Progenitor cell of endocrine pancreas (in vitro differentiated cells): ENCODE measurements at places on chromosomes 3 and 15.
A peak's percentile ranks its signal among the peaks of the same experiment; 100 is the strongest.

DNA sequence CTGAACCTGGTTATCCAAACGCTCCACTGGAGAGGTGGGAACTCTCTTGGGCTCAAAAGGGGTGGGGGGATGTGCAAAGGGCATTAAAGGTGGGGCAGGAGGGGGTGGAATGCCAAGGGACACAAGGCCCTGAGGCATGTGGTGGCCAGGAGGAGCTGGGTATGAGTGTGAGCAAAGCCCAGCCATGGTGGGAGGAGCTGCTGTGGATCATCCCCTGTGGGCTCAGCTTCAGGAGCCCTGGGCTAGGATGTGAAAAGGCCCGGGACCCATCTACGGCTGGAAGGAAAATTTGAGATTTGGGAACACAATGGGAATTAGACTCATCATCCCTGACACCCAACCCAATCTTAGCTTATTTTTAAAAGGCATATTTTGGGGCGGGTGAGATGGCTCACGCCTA, 33.3 kb downstream of the MGLL start:
- no peak for DNase-seq

GRCh38 chr15:74036271-74037170, 42.0 kb downstream of the PML start:
- peak; percentile 25 for DNase-seq

DNA sequence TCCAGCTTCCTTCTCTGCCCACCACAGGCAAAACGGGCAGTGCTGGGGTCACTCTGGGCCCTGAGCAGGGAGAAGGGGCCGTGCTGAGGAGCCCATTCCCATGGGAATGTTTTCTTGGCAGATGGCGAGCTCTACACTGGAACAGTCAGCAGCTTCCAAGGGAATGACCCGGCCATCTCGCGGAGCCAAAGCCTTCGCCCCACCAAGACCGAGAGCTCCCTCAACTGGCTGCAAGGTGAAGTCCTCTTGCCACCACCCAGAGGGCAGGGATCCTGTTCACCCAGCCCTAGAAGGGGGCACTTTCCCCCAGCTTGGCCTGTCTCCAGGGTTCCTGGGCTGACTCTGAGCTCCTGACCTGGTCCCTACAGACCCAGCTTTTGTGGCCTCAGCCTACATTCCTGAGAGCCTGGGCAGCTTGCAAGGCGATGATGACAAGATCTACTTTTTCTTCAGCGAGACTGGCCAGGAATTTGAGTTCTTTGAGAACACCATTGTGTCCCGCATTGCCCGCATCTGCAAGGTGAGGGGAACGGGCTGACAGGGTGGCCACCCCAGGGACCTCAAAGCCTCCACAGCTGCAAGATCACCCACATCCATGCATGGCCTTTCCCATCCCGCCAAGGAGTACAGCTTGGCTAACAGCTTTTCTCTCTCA, 12.4 kb downstream of the CIB1 start:
- peak; percentile 37 for DNase-seq

- DNase-seq, result no peak
Measured at GRCh38 chr3:177594096-177594495, 396.8 kb upstream of the TBL1XR1 start.

DNA sequence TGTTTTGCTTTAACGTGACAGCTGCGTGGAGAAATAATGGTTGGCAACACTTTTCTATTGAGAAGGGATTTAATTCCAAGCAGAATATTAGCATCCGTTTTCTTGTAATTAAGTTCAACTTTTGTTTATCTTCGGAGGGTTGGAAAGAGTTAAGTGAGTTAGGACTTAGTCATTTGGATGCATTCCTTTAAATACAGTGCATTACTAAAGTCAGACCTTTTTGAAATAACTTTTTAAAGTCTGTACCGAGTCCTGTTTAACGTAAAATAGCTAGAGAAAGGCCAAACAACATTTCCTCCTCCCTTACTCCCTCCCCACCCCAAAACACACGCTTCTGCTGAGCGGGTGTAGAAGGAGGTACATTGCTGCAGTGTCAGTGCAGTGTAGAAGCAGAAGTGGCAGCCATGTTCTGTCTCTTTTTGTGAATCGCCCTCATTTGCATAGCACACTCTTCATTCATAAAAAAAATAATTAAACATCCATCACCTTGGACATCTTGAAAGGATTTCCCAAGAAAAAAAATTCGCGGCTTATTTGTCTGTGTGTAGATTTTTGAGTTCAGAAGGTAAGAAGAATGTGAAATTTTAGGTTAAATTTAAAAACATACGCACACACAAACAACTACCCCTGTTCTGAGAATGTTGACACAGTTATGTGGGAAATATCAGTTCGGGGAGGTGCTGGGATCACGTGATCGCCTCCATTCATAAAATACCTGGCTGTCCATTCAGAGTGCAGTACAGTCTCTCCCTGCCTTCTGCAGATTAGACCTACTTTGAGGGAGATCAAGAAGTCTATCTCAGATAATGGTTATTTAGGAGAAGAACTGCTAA, 1.6 kb downstream of the SPRED1 start:
- no peak for DNase-seq

DNA sequence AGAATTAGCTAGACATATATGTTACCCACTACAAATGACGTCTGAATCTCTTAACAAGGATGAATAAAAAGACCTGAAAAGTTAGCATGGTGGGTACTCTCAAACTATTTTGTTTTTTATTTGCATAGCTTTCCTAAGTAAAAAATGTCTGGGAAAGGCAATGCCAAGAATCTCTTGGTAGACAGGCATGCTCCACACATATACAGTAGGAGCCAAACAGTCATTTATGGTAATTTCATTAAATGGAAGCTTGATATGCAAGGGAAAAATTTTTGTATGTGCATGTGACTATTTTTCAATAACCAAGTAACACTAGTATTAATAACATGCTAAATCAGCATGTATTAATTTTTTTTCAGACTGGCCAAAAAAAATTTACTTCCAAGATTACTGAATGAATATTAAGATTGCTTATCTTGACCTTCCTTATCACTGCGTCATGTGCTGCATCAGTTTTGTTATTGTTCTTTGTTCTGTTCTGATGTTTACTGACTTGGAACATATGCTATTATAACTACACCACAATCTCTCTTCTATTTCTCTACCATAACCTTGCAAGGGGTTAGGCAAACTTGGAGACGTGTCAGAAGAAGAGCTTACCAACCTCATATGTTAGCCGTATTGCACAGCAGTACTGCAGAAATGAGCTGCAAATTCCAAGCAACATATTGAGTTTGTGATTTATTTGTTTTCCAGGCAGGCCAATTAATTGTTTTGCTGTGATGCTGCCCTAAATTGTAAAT, 255.3 kb downstream of the RBMS3 start:
- no peak for DNase-seq

GRCh38 chr3:194779729-194780224, 94.1 kb downstream of the FAM43A start:
- DNase-seq, result no peak

- DNase-seq, result no peak
Measured at GRCh38 chr15:66831289-66831688, 129.3 kb downstream of the SMAD6 start.

- no peak for DNase-seq
Measured at GRCh38 chr3:37520907-37521341, 340.8 kb upstream of the CTDSPL start.

- no peak for DNase-seq
Measured at GRCh38 chr3:160130950-160131349, 94.3 kb upstream of the C3orf80 start.

DNA sequence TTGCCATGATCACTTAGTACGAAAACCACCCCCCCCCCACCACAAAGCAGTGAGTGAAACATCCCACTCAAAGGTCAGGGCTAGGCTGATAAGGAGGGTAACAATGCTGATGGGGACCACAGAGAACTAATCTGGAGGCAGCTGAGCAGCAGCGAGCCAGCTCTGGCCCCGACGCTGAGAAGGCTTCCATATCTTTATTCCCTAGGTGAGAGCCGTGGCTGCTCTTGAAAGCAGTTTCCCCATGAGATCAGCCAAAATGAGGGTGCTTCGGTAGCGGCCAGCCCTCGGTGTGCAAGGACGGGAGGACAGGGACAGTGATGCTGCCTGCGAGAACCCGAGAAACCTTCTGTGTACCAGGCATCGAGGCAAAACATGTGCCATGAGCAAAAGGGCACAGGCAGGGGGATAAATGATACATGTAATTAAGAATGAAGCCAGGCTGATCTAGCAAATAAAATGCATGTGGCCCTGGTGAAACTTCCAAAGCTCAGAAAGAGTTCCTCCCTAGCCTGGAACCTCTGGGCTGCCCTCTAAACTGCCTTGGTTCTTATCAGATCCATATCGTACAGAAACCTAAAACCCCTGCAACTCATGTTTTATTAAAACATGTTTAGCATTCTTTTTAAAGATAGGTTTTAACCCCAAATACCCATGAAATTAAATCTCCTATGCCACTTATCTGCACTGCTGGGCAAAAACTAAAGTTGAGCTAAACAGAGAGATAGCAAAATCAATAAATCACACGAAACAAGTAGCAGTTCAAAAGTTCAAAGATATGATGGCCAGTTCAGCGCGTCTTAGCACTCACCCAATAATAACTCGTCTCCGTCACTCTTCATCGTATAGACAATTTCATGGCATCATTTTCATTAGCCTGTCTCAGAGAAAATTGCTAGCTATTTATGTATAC, 337.3 kb downstream of the FOXP1 start:
- DNase-seq, result no peak

DNA sequence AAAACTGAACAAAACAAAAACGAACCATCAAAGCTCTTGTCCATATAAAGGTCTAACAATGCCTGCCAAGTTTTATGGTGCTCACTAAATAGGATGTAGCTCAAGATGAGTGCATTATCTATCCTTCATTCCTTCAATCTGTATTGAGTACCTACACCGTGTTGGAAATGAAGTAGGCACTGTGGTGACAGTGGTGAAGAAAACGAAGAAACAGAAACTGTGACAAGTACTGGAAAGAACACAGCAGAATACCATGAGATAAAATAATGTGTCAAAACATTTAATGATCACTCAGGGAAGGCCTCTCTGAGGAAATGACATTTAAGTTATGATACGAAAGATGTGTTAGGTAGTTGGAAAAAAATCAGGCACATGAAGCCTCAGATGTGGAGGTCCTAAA, 36.2 kb downstream of the CBLB start:
- DNase-seq, result no peak

DNA sequence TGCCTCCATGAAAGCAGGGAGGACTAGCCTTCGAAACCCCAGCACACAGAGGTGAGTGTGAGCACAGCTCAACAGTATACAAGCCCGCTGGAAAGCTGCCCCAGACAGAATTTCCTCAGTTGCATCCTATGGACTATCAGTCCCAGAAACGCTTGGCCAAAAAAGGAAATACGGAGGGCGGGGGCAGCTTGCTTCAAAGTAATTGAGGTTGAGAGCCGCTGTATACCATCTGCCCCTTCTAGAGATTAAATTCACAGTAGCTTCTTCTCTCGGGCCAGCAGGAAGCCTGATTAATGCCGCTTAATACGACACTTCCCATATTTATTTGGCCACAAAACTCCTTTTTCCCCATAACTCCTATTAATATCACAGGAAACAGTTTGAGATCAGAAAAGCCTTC, 88.7 kb downstream of the LIPC start:
- no peak for DNase-seq

GRCh38 chr3:127391436-127392155, 103.8 kb upstream of the PRR20G start:
- DNase-seq, result no peak

GRCh38 chr3:178546079-178546478, 9.8 kb downstream of the KCNMB2 start:
- DNase-seq, result no peak

DNA sequence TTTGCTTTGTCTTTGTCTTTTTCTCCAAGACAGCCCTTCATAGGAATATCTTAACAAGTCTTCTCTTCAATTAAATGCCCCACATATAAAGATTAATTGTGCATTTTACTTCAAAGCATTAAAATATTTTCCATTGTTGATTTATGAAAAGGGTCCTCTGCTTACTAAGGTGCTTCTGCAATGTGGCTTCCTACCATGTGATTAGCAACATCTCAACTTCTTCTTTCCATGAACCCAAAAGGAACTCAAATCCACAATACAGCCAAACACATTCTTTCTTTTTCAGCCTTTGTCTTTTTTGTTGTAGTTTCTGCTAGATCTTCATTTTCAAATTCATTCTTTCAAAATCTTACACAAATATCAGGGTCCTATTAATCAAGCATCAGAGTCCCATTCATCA, 309.2 kb downstream of the NSUN3 start:
- no peak for DNase-seq

DNA sequence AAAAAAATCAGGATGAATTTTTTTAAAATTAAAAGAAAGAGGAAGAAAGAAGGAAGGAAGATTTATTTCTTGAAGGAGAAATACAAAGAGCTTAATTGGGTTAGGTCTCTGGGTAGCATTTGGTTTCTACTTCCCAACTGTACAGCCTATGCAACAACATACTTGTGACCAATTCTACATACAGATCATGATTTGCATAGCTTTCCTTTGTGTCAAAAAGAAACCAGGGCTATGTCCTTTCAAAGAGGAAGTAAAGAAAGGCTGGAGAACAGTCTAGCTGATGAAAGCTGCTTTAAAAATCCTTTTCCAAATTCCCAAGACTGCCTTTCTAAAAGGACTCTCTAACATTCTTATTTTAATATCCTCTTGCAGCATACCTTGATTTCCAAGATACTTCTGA, 6.1 kb upstream of the HGD start:
- no peak for DNase-seq

- DNase-seq, result no peak
Measured at GRCh38 chr3:197460002-197460401, 95.8 kb downstream of the BDH1 start.

DNA sequence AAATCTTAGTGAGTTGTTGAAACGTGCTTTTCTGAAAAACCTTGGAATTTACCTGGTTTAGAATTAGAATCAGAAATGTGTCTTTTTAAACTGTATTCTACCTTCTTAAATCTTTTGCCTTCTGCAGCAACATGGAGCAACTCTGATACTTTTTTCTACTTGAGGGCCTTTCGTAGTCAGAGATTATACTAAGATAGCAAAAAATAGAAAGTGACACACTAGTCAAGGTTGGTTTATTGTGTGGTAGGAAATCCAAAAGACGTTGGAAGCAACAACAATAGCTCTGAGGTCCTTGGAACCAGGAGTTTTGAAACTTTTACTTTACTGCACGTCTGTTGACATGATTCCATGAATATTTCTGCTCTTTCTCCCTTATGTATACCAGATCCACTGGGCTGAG, 294.9 kb downstream of the LPP start:
- DNase-seq, result no peak

- no peak for DNase-seq
Measured at GRCh38 chr15:96038131-96038530, 292.4 kb upstream of the NR2F2 start.

DNA sequence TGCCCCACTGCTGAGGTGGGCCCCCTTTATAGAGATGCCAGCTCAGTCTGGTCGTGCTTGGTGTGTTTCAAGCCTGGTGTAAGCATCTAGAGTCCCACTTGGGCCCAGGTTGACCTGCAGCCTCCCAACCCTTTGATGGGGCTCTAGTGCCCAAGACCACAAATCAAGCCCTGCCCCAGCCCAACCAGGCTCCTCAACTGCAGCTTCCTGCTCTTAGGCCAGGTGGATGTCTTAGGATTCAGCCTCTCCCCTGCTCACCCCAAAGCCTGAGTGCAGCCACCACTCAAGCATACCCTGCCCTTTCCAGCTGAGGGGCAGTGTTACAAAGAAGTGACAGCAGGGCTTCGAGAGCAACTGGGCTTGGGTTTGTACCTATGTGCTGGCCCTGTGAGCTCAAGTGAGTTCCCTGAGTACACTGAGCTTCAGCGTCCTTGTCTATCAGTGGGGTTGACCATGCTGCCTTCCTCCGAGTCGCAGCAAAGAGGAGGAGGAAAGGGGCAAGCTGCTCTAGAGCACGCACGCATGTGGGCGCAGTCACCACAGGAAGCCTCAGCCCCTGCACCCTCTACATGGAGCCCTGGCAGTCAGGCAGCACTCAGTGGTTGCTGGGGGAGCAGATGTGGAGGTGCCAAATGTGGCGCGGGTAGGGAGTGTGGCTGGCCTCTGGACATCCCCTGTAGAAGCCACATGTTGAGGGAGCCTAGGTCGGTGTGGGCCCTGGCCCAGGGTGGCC, 120.7 kb downstream of the EEFSEC start:
- no peak for DNase-seq
